ENCODE measurements at places on chromosomes 3 and 15.

- DNase-seq = no peak
Observed at GRCh38 chr3:71578054-71578751, 5.3 kb downstream of the FOXP1 start.

DNA sequence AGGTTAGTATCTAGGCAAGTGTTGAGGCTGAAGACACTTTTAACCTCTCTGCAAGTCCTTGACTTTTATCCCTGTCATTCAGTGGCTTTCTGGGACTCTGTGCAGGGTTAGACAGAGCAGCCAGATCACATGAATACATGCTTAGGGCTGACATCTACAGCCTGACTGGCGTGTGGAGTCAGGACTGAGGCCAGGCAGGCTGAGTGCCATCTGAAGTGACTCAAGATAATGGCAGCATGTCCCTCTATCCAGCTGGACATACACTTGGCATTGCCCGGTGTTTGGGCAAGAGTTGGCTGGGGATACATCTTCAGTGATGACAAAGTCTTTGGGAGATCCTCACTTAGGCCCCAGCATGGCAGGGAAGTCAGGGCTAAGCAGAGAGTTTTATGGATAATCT is 22.4 kb downstream of the DUOX2 start:
- DNase-seq = no peak

- DNase-seq = no peak
Observed at GRCh38 chr15:65277015-65277414, 9.7 kb downstream of the PARP16 start.

DNA sequence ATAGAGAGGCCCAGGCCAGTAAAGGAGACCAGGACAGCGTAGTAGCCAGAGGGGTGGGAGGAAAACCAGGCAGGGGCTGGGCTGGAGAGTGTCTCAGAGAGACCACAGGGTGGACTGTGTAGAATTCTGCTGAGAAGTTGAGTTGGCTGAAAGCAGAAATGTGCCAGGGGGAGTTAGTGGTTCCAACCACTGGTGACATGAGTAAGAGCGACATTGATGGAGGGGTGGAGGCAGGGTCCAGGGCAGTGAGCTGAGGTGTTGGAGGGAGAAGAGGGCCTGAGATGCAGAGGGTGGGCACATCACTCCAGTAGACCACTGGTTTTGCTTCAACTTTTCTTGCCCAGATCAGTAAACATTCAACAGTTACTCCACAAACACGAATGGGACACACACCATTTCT is 106.5 kb downstream of the ASB7 start:
- no peak for DNase-seq
